ENCODE measurements at places on chromosomes 7 and 10.
A peak's percentile ranks its signal among the peaks of the same experiment; 100 is the strongest.

- DNase-seq = no peak
Measured at GRCh38 chr7:47948141-47948790, at the start of gene PKD1L1. Gene PKD1L1, minus strand, starts transcription at chr7:47948466. Its CDS starts 26 bp downstream, at chr7:47948440.

GRCh38 chr10:112078003-112078402 lies 105.6 kb downstream of the GPAM start:
- DNase-seq = no peak

DNA sequence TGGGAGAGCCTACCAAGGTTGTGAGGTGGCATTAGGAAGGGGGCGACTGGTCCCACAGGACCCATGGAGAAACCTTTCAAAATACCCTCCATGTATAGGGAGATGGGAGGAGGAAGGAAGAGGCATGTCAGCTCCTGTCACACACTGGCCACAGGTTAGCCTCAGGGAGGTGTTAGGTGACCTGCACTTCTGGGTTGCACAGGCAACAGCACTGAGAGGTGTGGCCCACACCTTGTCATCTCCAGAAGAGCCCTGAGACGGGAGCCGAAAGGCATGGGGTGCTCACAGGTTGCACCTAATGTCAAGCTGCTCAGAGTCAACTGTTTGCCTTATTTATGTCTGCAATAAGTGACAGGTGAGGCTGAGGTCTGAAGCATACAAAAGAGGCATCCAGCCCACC lies 14.6 kb upstream of the USP6NL start:
- no peak for DNase-seq

GRCh38 chr10:24035761-24036160 lies 173.2 kb upstream of the KIAA1217 start:
- no peak for DNase-seq

GRCh38 chr10:1928606-1929005 lies 191.3 kb upstream of the ADARB2 start:
- DNase-seq = no peak

DNA sequence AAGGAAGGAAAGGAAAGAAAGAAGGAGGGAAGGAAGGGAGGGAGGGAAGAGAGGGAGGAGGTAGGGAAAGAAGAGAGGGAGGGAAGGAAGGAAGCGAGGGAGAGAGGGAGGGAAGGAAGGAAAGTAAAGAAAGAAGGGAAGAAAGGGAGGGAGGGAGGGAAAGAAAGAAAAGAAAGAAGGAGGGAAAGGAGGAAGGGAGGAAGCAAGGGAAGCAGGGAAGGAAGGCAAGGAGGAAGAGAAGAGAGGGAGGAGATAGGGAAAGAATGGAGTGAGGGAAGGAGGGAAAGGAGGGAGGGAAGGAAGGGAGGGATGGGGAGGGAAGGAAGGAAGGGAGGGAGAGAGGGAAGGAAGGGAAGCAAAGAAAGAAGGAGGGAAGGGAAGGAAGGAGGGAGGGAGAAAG lies 65.8 kb downstream of the MAP3K8 start:
- no peak for DNase-seq

DNA sequence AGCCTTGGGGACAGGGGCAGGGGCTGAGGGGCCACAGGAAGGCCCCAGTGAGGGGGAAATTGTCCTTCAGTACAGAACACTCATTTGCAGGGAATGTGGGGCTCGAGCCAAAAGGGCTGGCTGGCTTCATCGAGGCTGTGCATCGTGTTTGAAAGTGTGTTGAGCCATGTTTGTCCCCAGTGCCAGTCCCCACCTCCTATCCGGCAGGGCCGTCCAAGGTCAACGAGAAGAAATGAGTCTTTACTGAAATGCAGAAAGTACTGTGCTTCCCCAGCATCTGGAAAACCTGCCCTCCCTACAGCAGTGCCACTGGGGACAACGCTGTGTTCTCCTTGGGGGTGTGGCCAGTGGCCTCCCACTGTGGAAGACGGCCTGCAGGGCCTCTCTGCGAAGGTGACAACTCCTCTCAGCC lies 214.1 kb downstream of the KLF6 start:
- no peak for DNase-seq

GRCh38 chr10:99976886-99977665 lies 32.7 kb downstream of the DNMBP start:
- DNase-seq = no peak

GRCh38 chr10:133441780-133442179 lies 12.0 kb upstream of the SCART1 start:
- DNase-seq = no peak

DNA sequence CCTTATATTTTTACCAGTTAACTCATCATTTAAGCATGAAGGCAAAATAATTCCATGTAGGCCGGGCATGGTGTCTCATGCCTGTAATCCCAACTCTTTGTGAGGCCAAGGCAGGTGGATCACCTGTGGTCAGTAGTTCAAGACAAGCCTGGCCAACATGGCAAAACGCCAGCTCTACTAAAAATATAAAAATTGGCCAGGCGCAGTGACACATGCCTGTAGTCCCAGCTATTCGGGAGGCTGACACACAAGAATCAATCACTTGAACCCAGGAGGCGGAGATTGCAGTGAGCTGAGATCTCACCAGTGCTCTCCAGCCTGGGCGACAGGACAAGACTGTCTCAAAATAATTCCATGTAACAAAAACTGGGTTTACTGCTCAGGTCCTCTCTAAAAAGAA lies 18.3 kb downstream of the HNRNPA2B1 start:
- no peak for DNase-seq

DNA sequence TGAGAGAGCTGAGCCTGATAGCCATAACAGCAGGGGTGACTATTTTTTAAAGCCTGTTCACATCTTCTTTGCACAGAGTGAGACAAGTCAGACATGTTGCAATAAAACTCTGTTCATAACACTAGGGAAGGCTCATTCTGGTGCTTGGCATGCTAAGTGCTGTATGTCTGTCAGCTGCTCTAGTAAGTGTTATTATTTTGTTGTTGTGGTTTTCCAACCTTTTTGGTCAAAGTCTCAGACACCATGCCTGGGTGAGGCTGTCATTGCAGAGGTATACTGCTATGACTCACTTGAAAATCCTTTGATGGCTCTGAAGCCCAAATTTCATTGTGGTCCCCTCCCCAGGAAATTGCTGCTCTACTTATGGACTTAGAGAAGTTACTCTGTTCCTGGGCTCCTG lies 129.7 kb downstream of the ADRA2A start:
- DNase-seq = no peak

DNA sequence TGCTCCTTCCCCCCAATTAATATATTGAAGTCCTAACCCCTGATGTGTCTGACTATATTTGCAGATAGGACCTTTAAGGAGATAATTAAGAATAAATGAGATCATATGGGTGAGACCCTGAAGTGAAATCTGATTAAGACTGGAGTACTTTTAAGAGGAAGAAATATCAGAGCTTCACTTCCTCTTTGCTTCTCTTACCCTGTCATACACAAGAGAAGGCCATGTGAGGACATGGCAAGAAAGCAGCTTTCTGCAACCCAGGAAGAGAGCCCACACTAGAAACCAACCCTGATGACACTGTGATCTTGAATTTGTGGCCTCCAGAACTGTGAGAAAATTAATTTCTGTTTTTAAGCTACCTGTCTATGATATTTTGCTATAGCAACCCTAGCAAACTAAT lies 44.2 kb downstream of the JMJD1C start:
- no peak for DNase-seq

DNA sequence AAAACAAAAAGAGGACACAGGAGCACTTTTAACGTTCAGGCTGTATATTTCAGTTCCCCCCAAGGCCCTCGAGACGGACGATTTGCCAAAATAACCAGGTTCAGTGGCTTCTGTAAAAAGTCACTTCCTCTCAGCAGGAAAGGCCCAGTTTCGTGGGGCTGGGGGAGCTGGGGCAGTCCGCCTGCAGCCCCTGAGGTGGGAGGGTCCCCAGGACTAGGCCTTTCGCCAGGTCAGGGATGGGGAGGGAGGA lies 28.8 kb downstream of the WDR86 start:
- DNase-seq = no peak

DNA sequence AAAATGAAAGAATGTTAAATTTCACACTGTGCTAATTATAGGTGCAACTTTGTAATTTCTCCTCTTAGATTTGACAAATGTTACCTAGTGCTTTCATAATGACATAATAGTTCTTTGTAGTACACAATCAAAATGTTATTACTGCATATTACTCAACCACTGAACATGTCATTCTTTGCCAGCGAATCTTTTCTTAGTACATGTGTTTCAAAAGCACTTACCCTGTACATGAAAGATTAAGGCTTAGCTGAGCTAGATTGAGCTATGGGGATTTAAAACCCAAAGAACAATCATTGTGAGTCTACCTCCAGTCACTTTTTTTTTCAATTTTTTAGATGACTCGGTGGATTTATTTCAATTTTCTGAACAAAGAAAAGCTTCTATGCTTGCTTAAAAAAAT lies 123.5 kb upstream of the FERD3L start:
- no peak for DNase-seq

GRCh38 chr7:142716596-142716995 lies 32.7 kb upstream of the PRSS1 start:
- no peak for DNase-seq

DNA sequence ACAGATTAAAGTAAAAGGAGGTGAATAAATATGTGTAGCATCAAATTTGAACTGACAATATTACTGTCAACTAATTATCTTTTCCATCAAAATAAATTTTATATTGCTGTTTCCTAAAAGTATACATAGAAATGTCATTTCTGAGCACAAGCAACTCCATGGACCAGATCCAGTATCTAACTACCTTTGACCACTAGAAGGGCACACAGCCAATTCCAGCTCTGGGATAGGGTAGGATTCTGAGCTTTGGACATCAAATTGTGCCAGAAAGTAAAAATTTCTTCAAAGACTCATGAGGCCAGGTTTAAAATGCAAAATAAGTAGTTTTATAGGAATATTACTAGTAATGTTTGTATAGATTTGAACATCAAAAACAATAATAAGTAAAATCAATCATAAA lies 29.7 kb downstream of the AKR1C3 start:
- no peak for DNase-seq

DNA sequence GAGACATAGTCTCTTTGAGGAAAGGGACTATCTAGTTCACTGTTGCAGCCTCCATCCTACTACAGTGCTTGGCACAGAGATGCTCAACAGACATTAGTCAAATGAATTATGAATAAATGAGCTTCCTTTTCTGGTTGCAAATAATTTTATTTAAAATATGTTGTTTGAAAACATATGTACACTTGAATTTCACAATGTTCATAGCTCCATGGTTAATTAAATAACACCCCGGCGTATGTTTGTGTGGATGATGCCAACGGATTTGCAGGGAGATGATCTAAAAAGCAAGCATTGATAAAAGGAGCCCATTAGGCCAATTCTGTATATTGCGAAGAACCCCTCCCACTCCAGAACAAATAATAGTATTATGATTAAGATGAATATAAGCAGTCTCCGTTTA lies 47.8 kb upstream of the ORC5 start:
- DNase-seq = no peak

- DNase-seq = peak; percentile 78
Measured at GRCh38 chr7:78151229-78151628, 352.7 kb downstream of the PHTF2 start.

- no peak for DNase-seq
Measured at GRCh38 chr10:11204351-11204942, 186.8 kb downstream of the CELF2 start.

GRCh38 chr7:128938544-128939074 lies 882 bp downstream of the IRF5 start:
- DNase-seq = peak; percentile 7

DNA sequence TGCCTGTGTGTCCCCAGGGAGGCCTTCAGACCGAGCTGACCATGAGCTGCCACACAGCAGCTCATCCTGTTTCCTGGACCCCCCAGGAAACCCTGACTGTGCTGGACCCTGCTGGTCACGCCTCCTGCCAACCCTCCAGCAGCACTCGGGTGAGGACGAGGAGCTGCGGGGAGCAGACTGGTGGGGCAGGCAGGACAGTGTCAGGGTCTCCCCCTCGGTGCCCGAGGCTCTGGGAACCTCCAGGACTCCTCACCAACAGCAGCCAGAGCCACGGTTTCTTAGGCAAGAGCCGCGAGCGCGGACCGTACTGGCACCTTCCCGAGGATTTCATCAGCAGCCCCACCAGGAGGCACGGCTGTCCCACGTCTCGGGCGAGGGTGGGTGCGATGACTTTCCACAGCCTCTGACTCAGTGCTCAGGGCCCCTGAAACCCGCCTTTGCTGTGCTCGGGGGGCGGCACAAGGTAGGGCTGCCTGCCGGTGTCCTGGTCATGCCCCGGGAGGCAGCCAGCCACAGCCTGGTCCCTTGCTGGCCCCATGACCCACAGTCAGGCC lies 186.9 kb downstream of the ELFN1 start:
- DNase-seq = no peak

- DNase-seq = no peak
Measured at GRCh38 chr7:20721086-20721810, 65.4 kb downstream of the SP8 start.

DNA sequence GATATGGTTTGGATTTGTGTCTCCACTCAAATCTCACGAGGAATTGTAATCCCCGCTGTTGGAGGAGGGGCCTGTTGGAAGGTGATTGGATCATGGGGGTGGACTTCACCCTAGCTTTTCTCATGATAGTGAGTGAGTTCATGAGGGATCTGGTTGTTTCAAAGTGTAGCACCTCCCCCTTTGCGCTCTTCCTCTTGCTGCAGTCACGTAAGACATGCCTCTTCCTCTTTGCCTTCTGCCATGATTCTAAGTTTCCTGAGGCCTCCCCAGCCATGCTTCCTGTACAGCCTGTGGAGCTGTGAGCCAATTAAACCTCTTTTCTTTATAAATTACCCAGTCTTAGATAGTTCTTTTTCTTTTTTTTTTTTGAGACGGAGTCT lies 17.1 kb downstream of the CDNF start:
- DNase-seq = no peak

DNA sequence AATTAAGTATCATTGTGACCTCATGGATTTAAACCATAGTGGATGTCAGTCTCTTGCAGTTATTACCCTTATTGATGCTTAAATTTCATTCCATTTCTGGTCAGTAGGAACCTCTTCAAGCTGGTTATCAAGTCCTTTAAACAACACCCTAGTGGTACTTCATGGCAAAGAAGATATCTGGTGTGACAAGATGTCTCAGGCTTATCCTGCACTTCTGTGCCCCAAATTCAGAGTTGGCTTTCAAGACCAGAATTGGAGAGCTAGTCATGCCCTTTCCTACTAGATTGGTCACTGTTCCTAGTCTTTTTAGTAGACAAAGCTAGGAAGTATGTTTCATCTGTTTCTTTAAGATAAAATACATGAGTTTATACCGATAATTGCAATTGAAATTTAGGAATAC lies 54.9 kb downstream of the KMT2E start:
- DNase-seq = no peak

DNA sequence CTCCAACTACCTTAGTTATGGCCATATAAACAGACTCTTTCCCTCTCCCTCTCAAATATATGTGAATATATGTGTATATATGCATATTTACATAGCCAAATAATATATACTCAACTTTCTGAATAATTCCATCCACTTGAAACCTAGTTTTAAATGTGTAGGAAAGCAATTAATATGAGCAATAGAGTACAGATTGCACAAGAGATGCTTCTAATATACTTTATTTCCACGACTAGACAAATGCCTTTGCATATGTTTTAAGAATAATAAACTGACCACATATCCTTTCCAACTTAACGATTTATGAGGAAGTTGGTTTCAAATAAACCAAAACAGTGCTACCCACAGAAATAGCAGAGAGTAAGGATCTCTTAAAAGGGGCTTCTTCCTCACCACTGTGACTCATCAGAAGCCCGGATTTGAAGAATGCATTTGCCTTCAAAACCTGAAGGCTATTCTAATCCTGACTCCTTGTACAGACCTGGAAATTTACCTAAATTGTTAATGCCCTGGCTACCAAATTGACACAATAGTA lies 266.3 kb downstream of the AHR start:
- DNase-seq = no peak
